Activated CD8-positive, alpha-beta T cell treated with anti-CD3 and anti-CD28 coated beads, Interleukin-2, amount 10 ng/mL, durations not matched to agents 7 days and 5 days (primary cell): ENCODE measurements at places on chromosomes 3 and 15. TPM values are rescaled to one million over a fixed set of nuclear protein-coding genes. Genes with fewer than 3 reads are reported as not detected.

The RASGRP1 gene
- 161 TPM for total RNA-seq

The DPPA2 gene
- total RNA-seq, result not detected

The DHFR2 gene
- 8.1 TPM for total RNA-seq

The FMN1 gene
- 0.05 TPM for total RNA-seq

The DNASE1L3 gene
- total RNA-seq, result not detected

The KNG1 gene
- total RNA-seq, result not detected

The ATP10A gene
- 53.8 TPM for total RNA-seq

The TCF12 gene
- 63.4 TPM for total RNA-seq

The SEMA3G gene
- total RNA-seq, result 0.13 TPM

The CHCHD6 gene
- 5.1 TPM for total RNA-seq

The SLC24A5 gene
- not detected for total RNA-seq

The NCBP2 gene
- 49.1 TPM for total RNA-seq

The MINAR1 gene
- total RNA-seq, result 0.57 TPM

The ABI3BP gene
- total RNA-seq, result 0.16 TPM

The ROBO2 gene
- total RNA-seq, result not detected

The TMCO5A gene
- total RNA-seq, result not detected

The ITPR1 gene
- total RNA-seq, result 57.3 TPM

The CLPX gene
- total RNA-seq, result 40.5 TPM

The SH3GL3 gene
- total RNA-seq, result not detected

The TM4SF1 gene
- total RNA-seq, result not detected

The TP53BP1 gene
- total RNA-seq, result 27.3 TPM

The SLITRK3 gene
- total RNA-seq, result not detected

The EPHB3 gene
- total RNA-seq, result 0.13 TPM

The PP2D1 gene
- not detected for total RNA-seq

The CELSR3 gene
- total RNA-seq, result 19.5 TPM

The ANKRD63 gene
- total RNA-seq, result not detected

The SLC9C1 gene
- total RNA-seq, result not detected

The HACL1 gene
- 23.9 TPM for total RNA-seq

The SST gene
- not detected for total RNA-seq

The TAGLN3 gene
- not detected for total RNA-seq

The ZMYND10 gene
- total RNA-seq, result 5.1 TPM

The GABRA5 gene
- total RNA-seq, result not detected

The CILP gene
- 0.08 TPM for total RNA-seq

The GRIP2 gene
- total RNA-seq, result not detected

The GATA2 gene
- not detected for total RNA-seq

The GXYLT2 gene
- not detected for total RNA-seq

The SYNPR gene
- not detected for total RNA-seq

The MOBP gene
- not detected for total RNA-seq
